ENCODE measurements at places on chromosomes 3 and 15. TPM values are rescaled to one million over a fixed set of nuclear protein-coding genes. Genes with fewer than 3 reads are reported as not detected.

The PRR20G gene
- not detected for polyA plus RNA-seq

The TRPM1 gene
- polyA plus RNA-seq, result not detected

The CD276 gene
- polyA plus RNA-seq, result 122 TPM

The SI gene
- not detected for polyA plus RNA-seq

The MOBP gene
- polyA plus RNA-seq, result 0.05 TPM
